Tongue (tissue), 3 donors: ENCODE measurements at places on chromosomes 11 and 22. TPM values are rescaled to one million over a fixed set of nuclear protein-coding genes. Genes with fewer than 3 reads are reported as not detected.

KCNJ11 gene
- total RNA-seq = 28.6 TPM

TEX54 gene
- total RNA-seq = not detected

RAB6A gene
- total RNA-seq = 158 TPM

MEI1 gene
- not detected for total RNA-seq

FADS1 gene
- 17.8 TPM for total RNA-seq

PACS1 gene
- 27.0 TPM for total RNA-seq

OR10G4 gene
- total RNA-seq = not detected

LMO2 gene
- 16.1 TPM for total RNA-seq

ZP1 gene
- total RNA-seq = not detected

EMID1 gene
- total RNA-seq = 13.8 TPM

A4GALT gene
- total RNA-seq = 24.1 TPM

FAM168A gene
- 28.8 TPM for total RNA-seq

CYP2D6 gene
- total RNA-seq = 0.41 TPM

DERL3 gene
- 0.10 TPM for total RNA-seq

POTEH gene
- not detected for total RNA-seq

OR5A2 gene
- not detected for total RNA-seq

KIF18A gene
- 12.9 TPM for total RNA-seq

ACAT1 gene
- 260 TPM for total RNA-seq

KDM2A gene
- total RNA-seq = 84.7 TPM

OR51B4 gene
- total RNA-seq = not detected

CATSPER1 gene
- total RNA-seq = not detected

DGCR6L gene
- total RNA-seq = 37.6 TPM
